ENCODE measurements at places on chromosomes 11 and 22.

DNA sequence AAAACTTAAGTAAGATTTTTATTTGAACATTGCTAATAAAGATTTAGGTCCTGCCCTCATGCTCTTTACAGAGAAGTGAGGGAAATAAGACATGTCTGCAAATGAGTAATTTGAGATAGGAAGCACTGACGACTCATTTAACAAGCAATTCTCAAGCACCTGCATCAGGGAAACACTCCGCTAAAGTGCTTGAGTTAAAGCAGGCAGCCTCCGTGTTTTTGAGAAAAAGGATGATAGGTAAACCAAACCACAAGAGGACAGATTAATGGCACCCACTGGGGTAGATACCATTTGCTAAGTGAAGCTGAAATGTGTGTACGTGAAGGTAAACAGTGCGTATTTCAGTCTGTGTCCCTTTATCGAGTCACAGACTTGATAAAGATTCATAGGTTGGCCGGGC is 184.6 kb upstream of the CARD18 start:
- no peak for DNase-seq

GRCh38 chr11:45665206-45665932 is at the start of gene CHST1:
Gene CHST1, minus strand, starts transcription at chr11:45665622. Its CDS starts 14,699 bp downstream, at chr11:45650923.
- DNase-seq, result no peak

DNA sequence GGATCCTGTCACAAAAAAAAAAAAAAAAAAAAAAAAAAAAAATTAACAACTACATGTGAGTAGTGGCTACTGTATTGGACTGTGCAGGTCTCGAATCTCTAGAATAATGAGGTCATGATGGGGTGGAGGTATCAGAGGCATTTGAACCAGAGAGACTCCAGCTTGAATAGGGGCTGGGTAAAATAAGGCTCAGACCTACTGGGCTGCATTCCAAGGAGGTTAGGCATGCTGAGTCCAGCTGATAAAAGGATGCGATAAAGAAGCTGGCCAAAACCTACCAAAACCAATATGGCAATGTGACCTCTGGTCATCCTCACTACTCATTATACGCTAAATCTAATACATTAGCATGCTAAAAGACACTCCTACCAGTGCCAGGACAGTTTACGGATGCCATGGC is 5.9 kb upstream of the PACSIN3 start:
- DNase-seq, result no peak

DNA sequence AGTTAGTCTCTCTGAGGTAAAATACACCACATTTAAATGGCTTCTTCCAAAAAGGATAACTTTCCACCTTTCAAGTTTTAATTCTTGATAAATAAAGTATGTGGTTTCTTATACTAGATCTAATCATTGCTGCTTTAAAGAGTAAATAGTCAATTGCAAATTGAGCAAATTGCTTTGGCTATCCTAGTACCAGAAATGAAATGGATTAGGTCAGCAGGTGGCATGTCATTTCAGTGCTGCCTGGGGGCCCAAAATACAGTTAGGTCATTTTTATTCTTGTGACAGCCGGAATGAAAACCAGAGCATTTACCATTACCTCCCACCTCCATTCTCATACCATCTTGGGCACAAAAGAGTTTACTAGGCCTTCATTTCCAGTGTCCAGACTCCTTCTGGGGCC is 70.2 kb downstream of the PHF21A start:
- no peak for DNase-seq

DNA sequence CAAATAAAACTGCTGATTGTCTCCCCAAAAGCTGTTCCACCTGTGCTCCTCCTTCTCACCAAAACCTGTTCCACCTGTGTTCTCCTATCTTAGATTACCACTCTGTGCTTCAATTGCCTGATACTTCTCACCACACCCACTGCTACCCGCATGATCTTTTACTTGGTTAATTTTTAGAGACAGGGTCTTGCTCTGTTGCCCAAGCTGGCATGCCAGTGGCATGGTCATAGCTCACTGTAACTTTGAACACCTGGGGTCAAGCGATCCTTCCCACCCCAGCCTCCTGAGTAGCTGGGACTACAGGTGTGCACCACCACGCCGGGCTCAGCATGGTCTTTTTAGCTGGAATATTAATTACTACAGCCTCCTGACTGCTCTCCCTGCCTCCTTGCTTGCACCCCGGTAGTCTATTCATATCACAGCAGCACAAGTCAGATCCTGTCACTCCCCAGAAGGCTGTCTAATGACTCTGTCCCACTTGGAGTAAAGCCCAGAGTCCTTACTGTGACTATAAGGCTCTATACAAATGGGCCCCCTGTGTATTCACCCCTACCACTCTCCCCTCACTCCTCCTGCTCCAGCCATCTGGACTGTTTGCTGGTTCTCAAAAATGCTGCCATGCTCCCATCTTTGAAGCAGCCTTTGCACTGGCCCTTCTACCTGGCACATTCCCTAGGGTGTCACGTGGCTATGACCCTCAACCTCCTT is 3.5 kb downstream of the C11orf91 start:
- DNase-seq, result no peak

All from GF-D8 (cell line).